SW 1271 (cell line): ENCODE measurements at places on chromosomes 11 and 22.

DNA sequence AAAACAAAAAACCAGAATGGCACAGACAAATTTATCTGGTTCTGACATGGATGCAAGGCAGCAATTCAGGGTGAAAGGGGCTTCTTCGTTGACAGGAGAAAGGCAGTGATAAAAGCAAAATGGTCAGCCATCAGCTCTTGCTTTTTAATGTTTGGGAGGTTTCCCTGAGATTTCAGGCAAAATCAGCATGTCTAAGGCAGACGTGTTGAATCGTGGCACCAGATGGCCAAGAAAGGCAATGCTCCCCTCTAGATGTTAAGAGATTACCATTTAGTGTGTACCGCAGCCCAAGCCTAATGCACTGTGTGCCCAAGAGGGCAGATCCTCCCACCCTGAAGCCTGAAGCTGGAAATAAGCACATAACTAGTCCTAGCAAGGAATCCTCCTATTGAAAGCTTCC lies 88.8 kb upstream of the GALNT18 start:
- DNase-seq: no peak

DNA sequence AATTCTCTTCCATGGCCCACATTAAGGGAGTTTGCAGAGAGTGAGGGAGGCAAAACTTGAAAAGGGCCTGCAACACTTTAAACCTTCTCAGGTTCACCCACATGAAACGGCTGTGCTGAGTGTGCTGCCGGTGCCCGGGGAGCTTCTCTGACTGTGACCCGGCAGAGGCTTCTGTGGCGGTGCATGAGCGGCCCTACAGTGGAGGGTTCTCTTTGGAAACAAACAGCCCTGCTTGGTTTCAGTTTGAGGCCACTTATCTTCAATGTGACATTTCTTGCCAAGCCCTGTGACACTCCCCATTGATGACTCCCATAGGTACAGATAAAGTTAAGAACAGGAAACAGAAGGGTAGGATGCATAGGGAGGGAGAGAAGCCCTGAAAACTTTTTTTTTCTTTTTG lies 31.8 kb downstream of the FAM118A start:
- DNase-seq: no peak

- DNase-seq: no peak
Measured at GRCh38 chr22:17334059-17334458, 35.2 kb upstream of the CECR2 start.

- DNase-seq: no peak
Measured at GRCh38 chr11:111465400-111465799, 46.8 kb downstream of the BTG4 start.

DNA sequence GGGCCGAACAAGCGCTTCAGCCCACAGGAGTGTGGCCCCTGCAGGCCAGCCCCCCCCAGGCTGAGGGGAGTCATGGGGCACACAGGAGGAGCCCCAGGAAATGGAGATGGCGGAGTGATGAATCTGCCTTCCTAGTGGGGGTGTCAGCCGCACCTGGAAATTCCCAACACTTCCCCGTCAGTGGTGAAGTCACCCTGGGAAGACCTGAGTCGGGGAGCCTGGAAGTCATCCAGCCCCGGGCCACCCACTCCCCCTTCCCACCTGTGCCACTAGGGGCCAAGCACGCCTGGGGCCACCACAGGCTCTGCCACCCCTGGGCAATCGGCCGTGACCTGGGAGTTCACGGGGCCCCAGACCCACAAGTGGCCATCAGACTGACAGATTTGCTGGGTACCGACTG lies 12.6 kb downstream of the WNT7B start:
- no peak for DNase-seq

GRCh38 chr22:28500006-28500405 lies 179.6 kb downstream of the TTC28 start:
- DNase-seq: no peak

DNA sequence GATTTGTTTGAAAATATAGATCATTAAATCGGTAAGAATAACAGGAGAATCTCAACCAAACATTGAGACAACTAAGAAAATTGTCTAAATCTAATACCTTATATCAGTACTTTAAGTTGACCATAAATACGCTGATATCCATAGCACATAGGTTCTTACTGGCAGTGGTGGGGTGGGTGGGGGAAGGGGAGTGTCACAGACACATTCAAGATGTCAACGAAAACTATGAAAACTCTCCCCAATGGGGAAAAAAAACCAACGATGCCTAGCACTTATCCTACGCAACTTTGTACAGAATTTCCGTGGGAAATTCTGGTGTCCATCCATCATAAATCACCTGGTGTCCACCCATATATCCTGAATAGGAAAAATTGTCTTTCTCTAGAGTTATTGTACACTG lies 6.2 kb downstream of the GRAP2 start:
- no peak for DNase-seq

DNA sequence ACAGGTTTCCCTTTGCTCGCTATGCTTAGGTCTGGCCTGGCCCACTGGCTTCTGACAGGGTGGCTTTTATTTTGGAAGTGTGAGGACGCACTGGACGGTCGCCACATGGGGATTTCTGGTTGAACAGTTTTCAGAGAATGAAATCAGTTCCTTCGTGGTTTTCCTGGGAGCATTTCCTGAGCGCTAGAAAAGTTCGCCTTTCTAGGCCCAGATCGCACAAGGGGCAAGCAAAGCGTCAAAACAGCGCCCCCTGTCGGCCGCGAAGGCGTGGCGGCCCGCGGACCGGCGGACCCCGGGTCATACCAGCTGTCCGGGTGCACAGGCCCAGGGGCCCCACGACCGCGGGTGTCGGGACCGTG lies 12.7 kb upstream of the CYP2R1 start:
- DNase-seq: no peak

DNA sequence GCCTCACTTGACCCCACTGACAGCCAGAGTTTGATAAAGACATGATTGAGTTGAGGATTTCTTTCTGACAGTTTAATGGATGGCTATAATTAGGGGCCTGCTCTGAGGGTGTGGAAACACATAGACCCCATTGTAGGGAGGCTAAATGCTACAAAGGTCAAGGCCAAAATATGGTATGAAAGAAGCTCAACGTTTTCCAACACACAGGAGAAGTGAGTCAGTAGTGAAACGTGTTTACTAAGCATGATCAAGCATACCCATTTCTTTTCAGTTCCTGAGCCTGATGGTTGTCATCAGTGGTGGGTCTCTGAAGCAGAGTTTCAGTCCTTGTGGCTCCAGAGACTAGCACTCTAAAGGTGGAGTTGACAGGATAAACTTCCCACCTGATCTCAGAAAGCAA lies 69.7 kb downstream of the SNX19 start:
- no peak for DNase-seq
